HuH-7 (cell line): ENCODE measurements at places on chromosomes 3 and 15.

DNA sequence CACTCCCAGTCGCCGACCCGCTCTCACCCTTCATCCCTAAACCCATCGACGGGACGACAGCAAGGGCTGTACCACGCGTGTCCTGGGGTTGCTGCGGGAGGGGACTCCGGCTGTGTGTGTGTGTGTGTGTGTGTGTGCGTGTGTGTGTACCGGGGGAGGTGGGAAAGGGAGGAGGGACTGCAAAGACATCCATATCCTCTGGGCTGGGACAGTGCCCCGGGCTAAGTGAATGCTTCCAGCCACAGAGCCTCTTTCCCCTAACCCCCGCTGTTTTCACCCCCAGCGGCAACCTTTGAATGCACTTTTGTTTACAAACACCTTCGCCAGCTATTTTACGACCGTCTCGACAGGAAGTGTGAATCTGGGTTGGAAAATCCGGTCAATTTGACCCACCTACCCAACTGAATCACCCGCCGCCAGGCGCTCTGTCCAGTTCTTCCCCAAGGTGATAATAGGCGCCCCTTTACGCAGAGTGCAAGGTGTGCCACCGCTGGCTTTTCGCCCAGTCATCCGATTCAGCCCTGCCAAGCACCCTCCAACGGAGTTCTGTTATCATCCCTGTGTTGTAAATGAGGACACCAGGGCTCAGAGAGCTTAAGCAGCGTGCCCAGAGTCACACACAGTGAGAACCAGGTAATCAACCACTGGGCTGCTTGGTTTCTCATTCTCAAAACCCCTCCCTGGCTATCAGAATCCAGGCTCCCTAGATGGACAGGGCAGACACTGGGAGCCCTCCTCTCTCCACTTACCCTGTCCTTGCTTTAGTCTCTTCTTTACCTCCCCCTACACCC is 739 bp upstream of the AMOTL2 start:
- peak; percentile 80 for DNase-seq

DNA sequence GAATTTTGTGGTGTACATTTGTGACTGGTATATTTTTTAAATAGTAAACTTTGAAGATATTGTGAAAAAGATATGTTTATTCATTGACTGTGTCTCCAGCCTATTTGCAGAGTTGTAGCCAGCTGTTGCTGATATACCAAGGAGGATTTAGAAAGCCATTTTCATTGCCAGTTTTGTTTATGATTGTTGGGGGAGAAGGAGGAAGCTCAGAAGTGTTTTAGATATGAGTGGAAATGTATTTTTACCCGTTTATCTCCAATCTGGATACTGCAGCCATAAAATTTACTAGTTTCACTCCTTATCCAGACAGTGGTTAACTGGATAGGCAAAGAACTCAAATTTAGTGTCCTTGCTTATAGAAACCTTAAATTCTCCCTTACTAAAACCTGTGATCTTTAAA is 18.8 kb downstream of the ATP11B start:
- no peak for DNase-seq

DNA sequence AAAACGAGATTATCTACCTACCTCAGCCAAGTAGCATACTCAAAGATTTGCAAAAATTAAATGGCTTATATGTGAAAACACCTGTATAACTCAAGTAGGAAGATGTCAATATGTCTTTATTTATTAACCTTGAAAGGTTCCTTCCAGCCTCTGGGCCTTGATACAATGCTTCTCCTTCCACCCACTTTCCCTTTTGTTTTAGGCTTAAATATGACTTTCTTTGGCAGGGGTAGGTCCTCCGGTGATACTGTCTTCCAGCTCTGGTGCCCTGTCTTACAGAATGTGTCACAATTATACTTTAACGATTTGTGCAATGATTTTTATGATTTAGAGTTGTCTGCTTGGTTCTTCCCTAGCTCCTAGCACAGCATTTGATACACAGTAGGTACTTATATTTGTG is 4.1 kb downstream of the LINS1 start:
- DNase-seq, result no peak

DNA sequence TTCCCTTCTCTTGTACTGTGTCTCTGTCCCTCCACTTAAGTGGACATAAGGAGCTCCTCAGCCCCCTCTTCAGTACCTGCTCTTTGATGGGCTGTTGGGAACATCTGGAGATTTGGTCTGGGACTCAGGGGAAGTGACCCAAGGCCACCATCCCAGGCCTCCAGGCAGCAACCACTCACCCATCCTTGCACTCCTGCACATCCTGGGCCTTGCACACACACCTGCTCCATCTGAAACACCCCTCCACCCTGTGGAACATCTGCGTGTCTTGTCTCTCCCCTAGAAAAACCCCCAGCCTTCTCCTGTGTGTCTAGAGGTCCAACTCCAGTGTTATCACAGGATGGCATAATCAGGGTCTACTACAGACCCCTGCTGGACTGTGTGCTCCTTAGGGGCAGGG is 74.3 kb downstream of the ABTB1 start:
- no peak for DNase-seq

DNA sequence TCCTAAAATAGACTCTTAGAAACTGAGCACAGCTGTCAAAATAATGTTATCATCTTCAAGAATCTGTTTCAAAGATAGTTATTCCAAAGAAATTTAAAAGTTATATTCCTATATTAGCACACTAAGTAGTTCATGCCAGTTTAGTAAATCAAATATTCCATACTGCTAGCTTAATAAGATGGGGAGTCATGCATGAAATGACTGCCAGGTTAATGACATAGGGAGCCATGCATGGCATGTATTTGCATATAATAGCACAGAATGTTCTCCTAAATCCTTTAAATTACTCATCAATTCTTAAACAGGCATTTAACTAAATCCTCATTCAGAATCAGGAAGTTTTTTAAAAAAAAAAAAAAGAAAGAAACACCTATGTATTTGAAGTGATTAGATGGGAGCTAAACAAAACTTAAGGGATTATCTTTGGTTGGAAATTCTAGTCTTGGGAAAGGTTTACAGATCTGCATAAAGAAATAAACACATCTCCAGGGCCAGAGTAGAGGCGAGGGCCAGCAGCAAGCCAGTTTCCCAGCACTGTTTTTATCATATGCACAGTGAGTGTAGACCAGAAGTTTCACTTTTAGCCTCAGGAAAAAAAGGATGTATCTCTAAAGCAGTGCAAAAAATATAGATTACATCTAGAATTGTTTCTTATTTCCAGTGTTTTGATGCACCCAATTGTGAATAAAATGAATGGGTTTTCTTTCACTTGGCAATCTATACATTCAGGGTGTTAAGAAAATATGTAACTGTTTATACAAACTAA is 366.4 kb upstream of the AGTR1 start:
- DNase-seq, result no peak

GRCh38 chr3:94167346-94167745 is 104.5 kb downstream of the NSUN3 start:
- no peak for DNase-seq

- peak; percentile 46 for DNase-seq
Observed at GRCh38 chr3:42205800-42206514, 60.0 kb downstream of the CCK start.

- no peak for DNase-seq
Observed at GRCh38 chr3:87426918-87427317, 150.5 kb upstream of the POU1F1 start.

DNA sequence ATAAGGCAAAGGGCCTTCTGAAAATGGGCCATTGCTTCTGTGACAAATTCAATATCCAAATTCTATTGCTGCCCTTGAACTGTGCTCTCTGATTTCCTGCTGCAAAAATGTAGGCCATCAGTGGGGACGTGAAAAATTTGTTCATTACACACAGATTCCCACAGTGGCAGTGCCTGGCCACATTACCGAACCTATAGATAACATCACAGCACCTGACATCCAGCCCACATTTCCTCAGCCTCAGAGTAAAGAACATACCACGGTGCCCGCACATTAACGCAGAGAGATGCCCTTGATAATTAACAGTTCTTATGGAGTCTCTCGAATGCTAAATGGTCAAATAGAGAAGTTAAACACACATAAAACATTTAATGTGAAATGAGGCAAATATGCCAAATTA is 931.6 kb upstream of the CFAP20DC start:
- DNase-seq, result no peak

DNA sequence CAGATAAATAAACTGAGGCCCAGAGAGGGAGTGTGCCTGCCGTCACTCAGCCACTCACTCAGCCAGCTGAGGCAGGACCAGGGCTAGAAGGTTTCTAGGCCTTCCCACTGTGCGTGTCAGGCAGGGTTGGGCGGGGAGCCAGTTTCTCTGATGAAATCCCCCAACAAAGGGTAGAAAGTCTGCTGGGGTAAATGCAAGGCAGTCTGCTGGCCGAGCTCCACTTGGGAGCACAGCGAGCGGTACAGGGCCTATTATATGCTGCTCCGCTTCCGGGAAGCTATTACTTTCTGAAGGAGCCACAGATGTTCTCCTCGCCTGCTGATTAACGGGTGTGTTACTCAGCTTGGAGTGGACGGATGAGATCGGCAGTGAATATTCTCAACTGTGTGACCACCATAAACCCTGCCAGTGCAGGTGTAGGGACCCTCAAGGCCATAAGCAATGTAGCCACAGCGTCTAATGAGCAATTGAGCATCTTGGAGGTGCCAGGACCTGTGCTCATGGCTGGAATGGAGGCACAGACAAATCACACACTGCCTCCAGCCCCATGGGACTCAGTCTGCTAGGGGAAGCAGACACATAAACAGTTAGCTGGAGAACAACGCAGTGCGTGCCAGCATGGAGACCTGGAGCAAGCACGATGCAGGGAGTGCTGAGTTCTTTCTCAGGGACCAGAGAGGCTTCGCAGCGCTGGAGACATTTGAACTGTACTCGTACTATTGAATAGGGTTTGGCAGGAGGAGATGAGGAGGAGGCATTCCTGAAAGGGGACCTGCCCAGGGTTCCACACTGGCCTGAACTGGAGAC is 42.1 kb downstream of the CORO2B start:
- no peak for DNase-seq

DNA sequence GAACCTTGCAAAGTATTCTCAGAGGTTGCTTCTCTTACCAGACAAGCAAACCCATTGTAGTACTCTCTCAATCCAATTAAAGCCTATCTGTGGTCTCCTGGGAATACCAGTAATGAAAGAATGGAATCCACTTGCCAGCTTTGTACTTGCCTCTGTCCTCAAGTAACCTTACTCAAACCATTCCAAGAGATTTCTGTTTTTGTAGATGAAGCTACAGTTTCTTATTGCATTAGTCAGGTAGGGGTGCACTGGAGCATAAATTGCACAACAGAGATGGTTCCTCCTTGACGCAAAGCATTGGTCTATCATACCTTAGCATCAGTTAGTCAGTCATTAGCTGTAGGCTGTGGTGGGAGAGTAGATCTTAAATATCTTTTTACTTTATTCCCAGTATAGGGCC is 52.9 kb downstream of the BTLA start:
- DNase-seq, result no peak

GRCh38 chr15:58522391-58522790 is 90.6 kb downstream of the LIPC start:
- no peak for DNase-seq

DNA sequence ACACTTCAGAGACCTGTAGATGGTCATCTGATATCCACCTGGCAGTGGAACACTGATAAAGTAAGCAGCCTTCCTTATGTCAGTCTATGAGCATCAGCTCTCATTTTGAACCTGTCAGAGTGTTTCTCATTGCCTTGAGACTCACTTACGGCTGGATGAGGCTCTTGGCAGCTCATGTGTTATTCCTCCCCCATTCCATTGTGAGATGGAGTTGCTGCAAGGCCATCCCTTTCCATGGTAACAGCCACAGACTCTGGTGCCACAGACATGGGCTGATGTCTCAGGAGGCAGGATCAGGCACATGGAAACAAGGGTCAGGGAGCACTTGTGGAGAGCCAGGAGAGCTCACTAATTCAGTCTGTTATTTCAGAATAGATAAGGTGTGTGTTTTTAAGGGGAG is 11.9 kb downstream of the KCNAB1 start:
- no peak for DNase-seq

DNA sequence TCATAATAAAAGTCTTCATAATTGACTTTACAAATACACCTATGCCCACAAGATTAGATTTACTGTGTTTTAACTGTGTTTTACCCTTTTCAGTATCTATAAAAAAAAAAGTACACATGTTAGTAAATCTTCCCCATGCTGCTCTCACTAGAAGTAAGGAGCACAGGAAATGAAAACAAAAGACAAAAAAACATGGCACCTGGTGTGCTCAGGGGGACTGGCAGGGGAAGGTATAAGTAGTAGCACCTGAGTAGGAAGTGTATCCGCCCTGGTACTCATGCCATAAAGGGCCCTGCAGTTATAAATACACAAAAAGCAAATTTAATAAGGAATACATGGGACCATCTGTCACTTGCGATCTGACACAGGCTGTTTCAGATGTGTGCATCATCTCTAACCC is 8.9 kb upstream of the ALDH1A2 start:
- DNase-seq, result no peak

DNA sequence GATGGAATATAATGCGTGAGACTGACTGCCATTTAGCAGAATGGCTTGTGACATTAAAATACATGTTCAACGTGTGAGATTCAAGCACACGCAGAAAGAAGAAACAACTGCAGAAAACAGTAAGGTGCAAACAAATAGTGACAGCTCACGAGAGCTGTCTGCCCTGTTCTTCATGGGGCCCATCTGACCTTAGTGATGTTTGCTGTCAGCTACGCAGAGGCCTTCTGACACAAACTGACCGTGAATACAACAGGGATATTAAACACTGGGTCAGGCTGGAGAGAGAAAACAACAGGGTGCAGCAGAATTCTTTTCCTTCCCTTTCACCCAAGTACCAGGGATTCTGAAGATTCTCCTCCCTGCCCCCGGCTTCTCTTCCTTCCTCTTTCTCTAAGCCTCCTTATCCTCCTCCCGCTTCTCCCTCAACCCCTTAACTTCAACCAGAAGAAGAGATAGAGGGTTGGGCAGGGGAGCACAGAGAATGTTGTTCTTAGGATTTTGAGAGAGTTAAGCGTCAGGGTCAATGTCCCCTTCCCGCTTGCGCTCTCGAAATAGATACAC is 2.1 kb downstream of the TNFAIP8L3 start:
- DNase-seq, result no peak

DNA sequence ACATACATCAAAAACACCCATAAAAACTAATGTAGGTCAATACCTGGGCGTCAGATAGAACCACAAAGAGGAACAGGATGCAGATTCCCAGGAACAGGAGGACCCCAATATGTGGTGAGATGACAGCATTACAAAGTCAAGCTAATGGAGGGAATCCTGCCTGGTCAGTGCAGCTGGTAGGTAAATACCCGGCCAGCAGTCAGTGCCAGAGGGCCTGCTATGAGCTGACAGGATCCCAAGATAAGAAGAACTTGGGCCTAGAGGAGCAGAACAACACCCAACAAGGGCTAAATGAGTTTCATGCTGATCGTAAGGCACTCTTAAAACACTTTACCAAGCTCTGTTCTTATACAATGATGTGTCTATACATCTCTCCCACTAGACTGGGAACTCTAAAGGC is 61.2 kb upstream of the KCNMB2 start:
- no peak for DNase-seq

DNA sequence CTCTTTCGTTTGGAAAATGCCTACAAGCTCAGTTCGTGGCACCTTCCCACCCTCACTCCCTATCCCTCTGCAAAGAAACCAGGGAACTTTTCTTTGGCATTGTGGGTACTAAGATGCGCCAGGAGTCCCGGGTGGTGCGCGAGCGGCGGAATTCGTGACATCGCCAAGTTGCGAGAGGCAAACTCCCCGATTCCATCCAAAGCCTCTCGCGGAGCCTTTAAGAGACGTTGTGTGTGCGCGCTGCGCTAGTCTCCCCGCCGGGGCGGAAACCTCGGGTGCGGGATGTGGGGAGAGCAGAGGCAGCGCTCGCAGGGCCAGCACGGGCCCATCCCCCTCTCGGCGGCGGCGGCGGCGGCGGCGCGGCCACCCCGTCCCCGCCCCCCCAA is 443 bp upstream of the NR2F2 start:
- no peak for DNase-seq
